Stimulated activated CD8-positive, alpha-beta memory T cell treated with anti-CD3 and anti-CD28 coated beads, Interleukin-2, amount 100 ng/mL, for 48 hours (primary cell): ENCODE measurements at places on chromosomes 3 and 15.
A peak's percentile ranks its signal among the peaks of the same experiment; 100 is the strongest.

DNA sequence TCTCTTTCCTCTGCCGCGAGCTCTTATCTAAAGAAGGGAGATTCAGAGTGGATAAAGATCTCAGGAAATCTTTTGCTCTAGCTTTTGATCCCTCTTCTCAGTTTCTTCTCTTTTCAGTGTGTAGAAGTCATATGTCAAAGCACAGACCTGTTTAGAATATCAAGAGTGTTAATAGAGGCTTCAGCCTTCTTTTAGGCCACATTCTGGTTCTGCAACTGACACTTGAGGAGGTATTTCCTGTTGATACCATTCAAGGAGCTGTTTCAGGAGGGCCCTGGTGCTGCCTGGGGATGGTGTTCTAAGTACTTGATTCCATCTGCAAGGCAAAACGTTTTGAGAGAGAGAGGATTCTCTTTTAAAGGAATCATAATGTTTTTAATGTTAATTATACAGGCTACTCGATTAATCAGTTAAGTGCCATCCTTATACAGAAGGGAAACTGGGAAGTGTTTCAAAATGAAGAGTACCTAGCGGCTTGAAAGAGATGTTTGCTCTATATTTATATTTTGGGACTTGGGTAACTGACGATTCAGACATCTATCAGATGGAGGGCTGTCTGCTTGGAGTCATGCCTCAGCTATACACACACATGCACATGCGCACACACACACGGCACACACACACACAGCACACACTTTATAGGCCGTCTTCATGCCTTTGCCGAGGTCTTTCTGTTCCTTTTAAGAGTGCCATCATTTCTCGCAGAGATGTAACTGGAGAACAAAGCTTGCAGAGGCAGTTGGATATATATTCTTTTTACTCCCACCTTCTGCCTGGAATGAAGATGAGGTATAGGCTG, 313.9 kb downstream of the PTPRG start:
- DNase-seq: no peak

DNA sequence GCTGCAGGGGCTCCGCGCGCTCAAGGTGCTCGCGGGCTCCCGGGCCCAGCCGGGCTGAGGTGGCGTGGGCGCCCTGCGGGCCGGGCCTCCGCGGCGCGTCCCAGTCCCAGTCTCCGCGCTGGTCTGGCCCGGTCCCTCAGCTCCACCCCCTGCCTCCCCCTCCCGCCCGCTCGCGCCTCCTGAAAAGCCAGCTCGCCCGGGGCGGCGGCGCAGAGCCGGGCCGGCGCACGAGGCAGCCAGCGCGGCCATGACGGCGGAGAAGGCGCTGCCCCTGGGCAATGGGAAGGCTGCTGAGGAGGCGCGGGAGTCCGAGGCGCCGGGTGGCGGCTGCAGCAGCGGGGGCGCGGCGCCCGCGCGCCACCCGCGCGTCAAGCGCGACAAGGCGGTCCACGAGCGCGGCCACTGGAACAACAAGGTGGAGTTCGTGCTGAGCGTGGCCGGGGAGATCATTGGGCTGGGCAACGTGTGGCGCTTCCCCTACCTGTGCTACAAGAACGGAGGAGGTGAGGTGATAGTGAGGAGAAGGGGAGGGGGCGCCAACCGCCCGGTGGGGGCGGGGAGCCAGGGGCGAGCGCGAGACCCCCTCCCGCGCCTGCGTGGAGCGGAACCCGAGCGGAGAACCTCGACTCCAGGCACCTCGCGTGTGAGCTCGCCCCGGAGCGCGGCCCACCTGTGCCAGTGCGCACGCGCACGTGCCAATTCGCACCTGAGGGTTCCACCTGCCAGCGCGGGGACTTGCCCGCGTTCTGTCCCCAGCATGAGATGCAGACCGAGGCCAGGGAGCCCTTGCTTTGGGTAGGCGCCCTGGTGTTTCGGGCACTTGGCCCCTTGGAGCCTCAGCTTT, at the start of gene SLC6A11:
TSS of gene SLC6A11 (plus strand) at position 210 of the 844 bp plus-strand sequence. CDS start at position 248, 38 bp downstream.
- no peak for DNase-seq

- no peak for DNase-seq
Measured at GRCh38 chr15:48696627-48697312, 51.3 kb upstream of the FBN1 start.

GRCh38 chr3:32239307-32240158, 1.1 kb downstream of the CMTM8 start:
- no peak for DNase-seq

DNA sequence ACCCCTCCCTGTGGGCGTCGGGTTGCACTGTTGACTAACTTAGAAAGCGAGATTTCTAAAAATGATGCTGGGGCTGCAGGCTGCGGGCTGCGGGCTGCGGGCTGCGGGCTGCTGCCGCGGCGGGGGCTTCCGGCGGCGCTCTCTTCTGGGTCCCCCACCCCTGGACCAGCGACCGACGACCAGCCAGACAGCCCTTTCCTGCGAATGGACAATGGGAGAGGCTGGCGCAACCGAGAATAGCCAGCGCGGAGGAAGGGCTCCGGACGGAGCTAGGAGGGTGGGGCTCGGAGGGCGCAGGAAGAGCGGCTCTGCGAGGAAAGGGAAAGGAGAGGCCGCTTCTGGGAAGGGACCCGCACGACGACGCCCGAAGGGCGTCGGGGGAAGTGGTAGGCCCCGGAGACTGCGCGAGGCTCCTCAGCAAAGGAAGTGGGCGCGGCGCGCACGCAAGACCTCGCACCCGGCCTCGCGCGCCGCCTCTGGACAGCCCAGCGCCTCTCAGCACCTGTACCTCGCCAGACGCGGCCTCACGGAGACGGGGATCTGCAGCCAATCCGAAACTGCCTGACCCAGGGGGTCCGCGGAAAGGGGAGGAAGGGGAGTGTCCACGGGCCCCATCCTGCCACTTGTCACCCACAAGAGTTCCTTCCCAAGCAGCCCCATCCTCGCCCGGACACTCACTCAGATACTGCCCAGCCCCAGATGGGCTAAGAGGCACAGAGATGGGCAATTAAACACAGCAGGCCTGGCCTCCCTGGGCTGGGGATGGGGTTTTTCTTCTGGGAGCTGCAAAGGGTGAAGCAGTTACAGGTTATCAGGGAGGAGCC, 70.7 kb downstream of the SLC12A8 start:
- DNase-seq: peak; percentile 75

DNA sequence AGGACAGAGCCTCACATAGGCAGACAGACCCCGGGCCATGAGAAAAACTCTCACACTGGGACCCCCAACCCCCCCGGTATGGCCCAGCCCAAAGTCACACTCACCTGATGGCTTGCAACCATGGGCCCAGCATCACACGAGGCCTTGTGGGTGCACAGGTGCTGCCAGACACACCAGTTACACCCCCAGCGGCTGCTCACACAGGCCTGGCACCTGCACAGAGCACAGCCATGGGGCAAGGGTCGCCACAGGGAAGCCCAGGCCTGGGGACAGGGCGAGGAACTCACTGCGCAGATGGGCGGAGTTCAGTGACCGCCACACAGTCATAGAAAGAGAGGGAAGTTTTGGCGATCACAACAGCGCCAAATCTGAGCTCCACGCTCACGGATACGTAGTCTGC, 9.3 kb downstream of the PLXNB1 start:
- DNase-seq: no peak

DNA sequence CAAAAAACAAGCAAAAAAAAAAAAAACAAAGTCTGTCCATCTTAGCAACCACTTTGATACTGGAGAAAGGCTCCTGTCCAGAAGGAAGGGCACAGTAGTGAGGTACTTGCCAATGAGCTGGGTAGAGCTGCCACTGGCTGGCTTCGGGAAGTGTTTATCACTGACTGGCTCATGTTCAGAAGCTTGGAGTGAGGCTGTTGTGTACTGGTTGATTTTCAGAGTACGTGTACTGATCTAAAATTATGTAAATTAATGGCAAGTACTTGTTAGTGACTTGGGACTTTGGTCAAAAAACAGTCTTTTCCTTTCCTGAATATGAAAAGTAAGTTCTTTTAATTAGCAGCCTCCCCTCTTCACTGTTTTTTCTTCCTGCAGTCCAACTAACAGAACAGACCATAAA, 979 bp upstream of the ZNF621 start:
- DNase-seq: no peak

GRCh38 chr3:109874896-109875708, 537.8 kb upstream of the DPPA4 start:
- no peak for DNase-seq

DNA sequence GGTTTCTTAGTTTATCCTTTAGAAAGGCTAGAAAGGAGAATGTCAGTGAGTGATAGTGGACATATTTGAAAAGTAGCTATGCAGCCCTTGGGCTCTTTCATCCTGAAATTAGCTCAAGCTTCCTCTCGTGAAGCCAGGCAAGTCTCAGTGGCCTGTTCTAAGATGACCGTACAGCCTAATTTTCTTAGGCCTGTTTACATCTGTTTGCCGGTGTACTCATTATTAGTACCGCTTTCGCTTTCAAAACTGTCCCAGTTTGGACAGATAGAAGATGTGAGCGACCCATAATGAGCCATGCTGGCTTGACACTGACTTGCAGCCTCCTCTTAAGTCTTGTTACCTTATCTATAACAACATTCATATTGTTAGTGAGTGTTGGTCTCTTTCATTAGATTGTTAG, 5.7 kb upstream of the ARL14 start:
- no peak for DNase-seq

GRCh38 chr3:111333642-111334041, 208.4 kb upstream of the CD96 start:
- no peak for DNase-seq

DNA sequence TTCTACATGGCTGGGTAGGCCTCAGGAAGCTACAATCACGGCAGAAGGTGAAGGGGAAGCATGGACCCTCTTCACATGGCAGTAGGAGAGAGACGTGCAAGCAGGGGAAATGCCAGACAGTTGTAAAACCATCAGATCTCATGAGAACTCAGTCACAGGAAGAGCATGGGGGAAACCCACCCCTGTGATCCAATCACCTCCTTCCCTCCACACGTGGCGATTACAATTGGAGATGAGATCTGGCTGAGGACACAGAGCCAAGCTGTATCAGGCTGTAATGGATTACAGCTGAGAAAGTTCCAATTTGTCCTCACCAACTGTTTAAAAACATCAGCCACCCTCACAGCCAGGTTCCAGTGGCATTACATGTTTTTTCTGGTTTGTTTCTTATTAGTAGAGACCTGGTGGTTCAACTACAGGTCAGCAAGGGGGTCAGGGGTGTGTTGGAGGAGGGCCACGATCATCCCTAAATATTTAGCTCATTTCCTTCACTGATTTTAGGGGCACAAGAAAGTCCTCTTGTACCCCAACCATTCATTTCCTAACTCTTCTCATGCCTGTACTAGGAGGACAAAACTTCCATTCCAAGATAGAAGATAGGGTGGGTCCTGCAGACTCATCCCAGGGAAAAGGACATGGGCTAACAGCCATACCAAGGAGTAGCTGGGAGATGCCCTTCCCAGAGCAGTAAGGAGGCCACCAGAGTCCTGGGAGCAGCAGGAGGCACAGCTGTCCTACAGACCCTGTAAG, 54.4 kb downstream of the ANXA2 start:
- no peak for DNase-seq

GRCh38 chr3:194269610-194270145, 81.5 kb downstream of the CPN2 start:
- DNase-seq: no peak

DNA sequence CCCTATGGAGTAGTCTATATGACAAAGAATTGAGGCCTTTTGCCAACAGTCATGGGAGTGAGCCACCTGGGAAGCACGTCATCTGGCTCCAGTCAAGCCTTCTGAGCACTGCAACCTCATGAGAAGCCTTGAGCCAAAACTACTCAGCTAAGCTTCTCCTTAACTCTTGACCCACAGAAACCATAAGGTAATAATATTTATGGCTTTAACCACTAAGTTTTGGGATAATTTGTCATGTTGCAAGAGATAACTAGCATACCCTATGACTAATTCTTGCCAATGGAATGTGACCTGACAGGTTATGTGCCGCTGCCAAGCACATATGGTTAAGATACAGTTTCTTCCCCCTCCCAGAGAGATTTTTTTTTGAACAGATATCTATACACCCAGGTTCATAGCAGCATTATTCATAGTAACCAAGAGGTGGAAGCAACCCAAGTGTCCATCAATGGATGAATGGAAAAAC, 11.8 kb upstream of the SLC6A11 start:
- DNase-seq: no peak

- DNase-seq: peak; percentile 73
Measured at GRCh38 chr3:58463181-58463941, 28.5 kb upstream of the KCTD6 start.

DNA sequence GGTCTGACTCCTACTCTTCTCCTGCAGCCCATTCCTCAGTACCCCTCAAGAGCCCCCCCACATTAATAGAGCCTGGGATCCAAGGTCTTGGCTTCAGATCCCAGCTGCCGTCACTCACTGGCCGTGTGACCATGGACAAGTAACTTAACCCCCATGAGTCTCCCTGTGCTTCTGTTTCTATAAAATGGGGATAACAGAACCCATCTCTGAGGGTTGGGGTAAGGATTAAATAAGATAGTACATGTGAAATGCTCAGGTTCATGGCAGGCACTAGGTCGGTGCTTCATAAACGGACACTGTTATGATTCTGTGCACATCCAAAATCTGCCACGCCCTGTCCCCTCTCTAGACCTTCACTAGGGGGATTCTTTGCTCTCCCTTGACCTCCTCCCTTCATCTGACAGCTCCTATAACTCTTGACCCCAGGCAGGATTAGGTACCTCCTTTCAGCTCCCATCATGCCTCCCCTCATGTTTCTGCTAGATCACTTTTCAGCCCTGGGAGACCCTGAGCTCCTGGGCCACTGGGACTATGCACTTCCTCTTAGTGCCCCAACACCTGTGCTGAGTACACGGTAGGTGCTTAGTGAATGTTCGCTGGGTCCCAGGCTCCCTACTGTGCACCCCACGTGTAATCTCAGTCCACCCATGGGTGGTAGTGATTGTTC, 1.5 kb downstream of the CAND2 start:
- no peak for DNase-seq

DNA sequence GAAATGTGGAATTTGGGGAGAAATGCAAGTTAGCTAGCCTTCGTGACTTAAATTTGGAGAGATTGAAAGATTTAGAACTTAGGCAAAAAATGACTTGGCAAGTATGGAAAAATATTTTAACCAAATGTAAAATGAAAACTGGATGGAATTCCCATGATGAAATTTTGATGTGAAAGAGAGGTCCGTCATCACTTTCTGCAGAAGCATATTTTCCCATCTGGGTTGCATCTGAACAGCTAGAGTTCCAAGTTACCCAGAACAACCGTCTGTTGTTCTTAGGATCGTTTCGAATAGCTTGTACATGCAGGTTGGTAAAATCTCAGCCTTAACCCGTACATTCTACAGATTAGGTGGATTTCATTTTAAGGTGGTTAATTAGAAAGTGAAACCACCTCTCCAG, 136.3 kb downstream of the GHSR start:
- DNase-seq: no peak
